Activated CD8-positive, alpha-beta memory T cell treated with anti-CD3 and anti-CD28 coated beads for 48 hours (primary cell): ENCODE measurements at places on chromosomes 11 and 22.
A peak's percentile ranks its signal among the peaks of the same experiment; 100 is the strongest.

DNA sequence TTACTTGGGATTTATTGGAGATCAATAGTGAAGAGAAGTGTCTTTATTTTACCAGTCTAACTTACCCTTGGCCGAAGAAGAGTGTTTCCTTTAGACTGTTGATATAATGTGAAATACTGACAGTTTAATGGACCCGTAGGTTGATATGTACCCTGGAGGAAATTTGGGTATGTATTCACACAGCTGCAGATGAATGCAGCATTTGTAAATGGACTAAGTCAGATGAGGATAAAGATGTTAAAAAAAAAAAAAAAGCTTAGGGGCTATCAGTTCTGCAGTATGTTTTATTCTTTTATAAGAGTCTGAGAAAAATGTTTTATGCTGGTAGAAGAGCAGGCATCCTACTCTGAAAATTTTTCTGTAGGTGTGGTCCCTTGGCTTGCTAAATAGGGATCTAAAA lies 2.7 kb downstream of the REXO2 start:
- no peak for DNase-seq

DNA sequence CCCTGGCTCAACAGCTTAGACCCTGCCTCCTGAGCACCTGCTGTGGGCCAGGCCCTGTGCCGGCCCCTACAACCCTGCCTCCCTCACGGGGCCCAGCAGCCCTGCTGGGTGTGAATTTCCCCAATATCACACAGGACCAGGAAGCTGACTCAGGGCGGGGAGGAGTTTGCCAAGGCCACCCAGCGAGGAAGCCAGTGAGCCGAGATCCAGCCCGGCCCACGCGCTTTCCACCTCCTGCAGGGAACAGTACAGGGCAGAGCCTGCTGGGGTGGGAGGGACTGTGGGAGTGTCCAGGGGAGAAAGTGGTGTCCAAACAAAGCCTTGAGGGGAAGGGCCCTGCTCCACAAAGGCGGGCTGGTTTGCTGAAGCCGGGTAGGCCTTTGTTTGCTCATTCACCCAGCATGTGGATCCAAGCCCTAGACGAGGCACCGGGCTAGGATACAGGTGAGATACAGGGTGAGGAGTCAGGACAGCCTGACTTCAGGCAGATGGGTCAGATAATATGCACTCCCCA lies 26.8 kb downstream of the RPL3 start:
- DNase-seq, result no peak

DNA sequence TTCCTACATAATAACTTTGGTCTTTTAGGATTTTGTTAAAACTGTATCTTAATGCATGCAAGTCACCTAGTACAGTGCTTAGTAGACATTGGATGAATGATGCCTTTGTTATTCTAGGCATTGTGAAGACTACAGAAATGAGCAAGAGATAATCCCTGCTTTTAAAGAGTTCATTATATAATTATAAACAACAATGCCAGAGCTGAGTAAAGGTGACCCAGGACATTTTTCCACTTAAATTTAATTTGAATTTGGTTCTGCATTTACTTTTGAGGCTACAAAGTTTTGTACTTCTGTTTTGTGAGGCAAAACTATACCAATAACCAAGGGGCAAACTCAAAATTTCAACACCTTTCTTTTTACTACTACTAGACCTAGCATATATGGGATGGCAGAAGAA lies 182.0 kb upstream of the SESN3 start:
- DNase-seq, result no peak

- DNase-seq, result no peak
Observed at GRCh38 chr11:21289686-21290085, 620.3 kb downstream of the NELL1 start.

- DNase-seq, result no peak
Observed at GRCh38 chr11:1354125-1354938, 35.4 kb upstream of the BRSK2 start.

- DNase-seq, result peak; percentile 5
Observed at GRCh38 chr11:36149538-36150242, 139.5 kb downstream of the COMMD9 start.

DNA sequence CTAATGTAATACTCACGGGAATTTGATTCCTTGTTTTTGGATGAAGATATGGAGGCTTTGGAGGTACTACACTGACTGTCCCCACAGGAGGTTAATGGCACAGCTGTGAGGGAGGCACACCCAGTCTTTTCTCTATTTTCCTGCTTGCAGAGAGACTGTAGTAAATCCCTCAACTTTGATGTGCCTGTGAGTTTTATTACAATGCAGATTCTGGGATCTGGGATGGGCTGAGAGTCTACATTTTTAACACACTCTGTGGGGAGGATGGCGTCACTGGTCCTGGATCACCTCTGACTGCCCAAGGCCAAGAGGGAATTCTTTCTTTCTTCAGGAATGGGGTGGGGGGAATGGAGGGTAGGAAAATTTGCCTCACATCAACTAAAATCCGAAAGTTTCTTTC lies 80.2 kb upstream of the NTM start:
- no peak for DNase-seq

GRCh38 chr11:75508051-75508561 lies 17.6 kb downstream of the GDPD5 start:
- no peak for DNase-seq

- no peak for DNase-seq
Observed at GRCh38 chr11:80727315-80727714, 1286.5 kb upstream of the TENM4 start.

- DNase-seq, result no peak
Observed at GRCh38 chr22:27344546-27344945, 457.0 kb downstream of the MN1 start.

GRCh38 chr22:35212009-35212408 lies 45.3 kb upstream of the HMGXB4 start:
- DNase-seq, result no peak

- peak; percentile 56 for DNase-seq
Observed at GRCh38 chr11:86456075-86456939, 81.6 kb downstream of the CCDC81 start.

DNA sequence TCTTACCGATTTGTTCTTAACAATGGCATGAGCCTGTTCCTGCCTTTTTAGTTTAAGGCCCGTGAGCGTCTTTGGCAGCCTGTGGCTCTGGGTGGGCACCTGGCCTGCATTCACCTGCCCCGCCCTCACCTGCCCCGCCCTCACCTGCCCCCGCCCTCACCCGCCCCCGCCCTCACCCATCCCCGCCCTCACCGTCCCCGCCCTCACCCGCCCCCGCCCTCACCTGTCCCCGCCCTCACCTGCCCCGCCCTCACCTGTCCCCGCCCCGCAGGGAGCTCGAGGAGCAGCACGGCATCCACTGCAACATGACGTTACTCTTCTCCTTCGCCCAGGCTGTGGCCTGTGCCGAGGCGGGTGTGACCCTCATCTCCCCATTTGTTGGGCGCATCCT lies 14.2 kb downstream of the GATD1 start:
- DNase-seq, result no peak

DNA sequence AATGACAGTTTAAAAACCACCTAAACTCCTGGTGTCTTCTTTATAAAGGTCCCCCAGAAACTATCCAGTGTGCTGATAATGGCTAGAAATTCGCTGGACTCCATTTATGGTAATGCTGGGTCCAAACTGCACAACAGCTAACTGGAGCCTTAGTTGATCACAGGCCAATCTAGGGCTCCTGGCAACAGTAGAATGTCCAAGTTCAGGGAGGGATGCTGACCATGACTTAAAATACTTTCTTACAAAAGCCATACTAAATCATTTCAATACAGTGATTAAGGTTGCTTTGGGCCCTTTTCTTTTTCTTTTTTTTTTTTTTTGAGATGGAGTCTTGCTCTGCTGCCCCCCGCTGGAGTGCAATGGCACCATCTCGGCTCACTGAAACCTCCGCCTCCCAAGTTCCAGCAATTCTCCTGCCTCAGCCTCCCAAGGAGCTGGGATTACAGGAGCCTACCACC lies 14.5 kb upstream of the GAB2 start:
- DNase-seq, result no peak

DNA sequence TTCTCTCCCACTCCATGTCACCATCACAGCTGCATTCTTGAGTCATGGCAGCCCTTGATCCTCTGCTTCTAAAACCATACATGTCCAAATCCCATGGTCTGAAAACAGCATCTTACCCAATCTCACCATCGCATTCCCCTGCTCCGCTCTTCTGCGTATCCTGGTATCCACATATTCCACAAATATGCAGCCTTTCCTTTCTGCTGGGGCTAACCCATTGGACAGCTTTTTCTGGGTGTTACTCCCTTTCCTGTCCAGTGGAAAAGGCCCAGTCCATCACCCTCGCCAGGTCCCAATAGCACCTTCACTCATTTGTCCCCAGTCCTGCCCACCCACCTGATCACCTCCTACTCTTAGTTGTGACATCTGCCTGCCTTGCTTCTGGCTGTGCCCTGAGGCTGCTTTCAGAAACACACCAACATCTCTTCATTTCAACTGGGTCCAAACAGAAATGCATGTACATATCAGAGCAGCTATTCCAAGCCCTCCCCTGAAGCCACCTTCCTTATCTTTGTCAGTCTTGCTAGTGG lies 237.6 kb upstream of the TBCEL start:
- no peak for DNase-seq

DNA sequence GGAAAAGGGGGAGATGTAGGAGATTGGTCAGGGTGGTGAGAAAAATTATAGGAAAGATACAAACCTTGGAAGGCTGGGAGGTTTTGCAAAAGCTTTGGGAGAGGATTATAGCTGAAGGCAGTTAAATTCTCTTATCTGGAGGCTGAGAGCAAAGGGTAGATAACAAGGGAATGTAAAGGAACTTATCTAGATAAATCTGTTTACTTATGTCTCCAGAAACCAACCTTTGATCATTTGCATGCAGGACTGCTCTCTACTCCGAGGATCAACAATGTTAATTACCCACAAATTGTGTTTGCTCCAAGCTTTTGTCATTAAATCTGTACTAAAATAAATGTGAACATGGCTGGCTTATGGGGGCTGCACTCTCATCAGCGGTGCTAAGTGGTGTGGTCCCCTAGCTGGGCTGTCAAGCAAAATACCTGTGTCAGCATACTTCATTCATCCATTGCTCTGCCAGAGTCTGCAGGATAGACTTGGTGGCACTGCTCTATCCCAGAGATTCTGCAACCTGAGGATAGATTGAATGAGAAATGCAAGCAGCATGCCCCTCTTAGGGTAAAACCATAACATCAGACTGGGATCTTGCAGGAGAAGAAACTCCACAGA lies 1599.2 kb upstream of the TENM4 start:
- DNase-seq, result no peak

DNA sequence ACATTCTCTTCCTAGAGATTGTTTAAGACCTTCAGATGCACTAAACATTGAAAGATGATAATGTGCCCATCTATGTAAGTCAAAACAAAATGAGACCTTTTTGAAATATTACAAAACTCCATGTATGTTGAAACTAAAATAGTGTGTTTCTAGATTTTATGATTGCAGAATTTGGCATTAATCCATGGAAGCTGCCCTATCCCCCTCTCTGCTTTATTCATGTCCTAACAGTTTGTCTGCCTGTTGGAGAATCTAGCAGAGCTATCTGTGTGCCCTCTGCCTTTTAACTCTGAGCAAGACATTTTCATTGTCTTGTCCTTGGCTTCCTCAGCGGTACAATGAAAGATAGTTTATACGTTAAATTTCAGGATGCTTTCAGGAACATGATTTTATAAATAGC lies 105.5 kb downstream of the FAT3 start:
- DNase-seq, result no peak

DNA sequence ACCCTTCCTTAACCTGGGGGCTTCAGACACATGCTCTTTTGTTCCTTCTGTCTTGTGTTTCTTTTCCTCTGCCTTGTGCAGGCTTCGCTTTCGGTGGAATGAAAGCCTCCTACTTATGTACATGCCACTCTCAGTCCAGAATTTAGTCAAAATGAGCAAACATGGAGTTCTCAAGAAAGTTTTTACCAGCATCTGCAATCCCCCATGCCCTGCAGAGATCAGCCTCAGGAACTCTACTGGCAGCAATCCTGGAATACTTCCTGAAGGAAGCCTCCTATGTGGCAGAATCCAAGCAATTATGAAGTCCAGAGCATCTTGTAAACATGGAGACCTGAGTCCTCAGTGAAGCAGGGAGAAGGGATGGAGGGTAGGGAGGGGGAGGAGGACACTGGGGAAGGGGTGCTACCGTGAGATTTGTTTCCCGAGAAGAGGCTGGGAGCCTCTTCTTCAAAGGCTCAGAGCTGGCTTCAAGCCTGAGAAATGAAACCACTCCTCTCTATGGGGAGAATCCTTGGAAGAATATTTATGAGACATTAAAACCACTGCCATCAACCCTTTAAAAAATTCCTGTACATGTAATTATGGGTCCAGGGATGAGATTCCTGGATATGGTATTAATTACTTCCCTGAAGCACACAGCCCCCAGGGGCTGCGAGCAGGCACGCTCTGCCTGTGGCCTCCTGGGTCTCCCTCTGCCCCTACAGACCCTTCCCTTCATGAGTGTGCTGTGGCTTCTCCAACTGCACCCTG lies 58.4 kb downstream of the TENM4 start:
- DNase-seq, result no peak

GRCh38 chr11:94303966-94304958 lies at the start of gene IZUMO1R:
Gene IZUMO1R (plus strand): TSS chr11:94304580. CDS start chr11:94305637, 1,057 bp downstream.
- DNase-seq, result no peak

- DNase-seq, result no peak
Observed at GRCh38 chr22:27888310-27888709, 30.7 kb downstream of the PITPNB start.

GRCh38 chr11:127816962-127817361 lies 770.4 kb downstream of the ETS1 start:
- DNase-seq, result no peak

DNA sequence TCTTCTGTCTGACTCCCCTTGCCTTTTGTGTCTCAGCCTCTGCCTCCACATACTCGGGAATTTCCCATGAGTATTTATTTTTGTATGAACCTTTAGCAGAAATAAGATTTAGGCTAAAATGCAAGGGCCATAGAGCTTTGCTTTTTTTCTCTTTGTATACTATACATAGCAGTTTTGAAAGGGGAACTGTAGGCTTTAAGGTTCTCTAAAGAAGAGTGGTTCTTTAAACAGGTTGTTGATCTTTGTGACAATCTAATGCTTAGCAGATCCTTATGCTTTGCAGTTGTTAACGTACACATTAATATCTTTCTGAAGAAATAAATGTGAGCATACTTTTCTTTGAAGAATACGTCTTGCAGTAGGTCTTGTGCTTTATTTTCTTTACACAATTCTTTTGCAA lies 35.0 kb downstream of the TBCEL start:
- DNase-seq, result no peak
